ENCODE measurements at places on chromosomes 4 and X. TPM values are rescaled to one million over a fixed set of nuclear protein-coding genes. Genes with fewer than 3 reads are reported as not detected.

Gene SPANXN4
- total RNA-seq: not detected

Gene ART3
- total RNA-seq: not detected

Gene RBM47
- total RNA-seq: 4.4 TPM

Gene CENPVL1
- total RNA-seq: not detected

Gene GPR143
- total RNA-seq: not detected

Gene BTK
- not detected for total RNA-seq

Gene ATOH1
- total RNA-seq: not detected

Gene ERAS
- not detected for total RNA-seq

Gene ASMT
- total RNA-seq: not detected

Gene LRBA
- total RNA-seq: 51.4 TPM

Gene AVPR2
- total RNA-seq: not detected

Gene USP17L15
- total RNA-seq: 0.11 TPM

Gene ARR3
- total RNA-seq: not detected

Gene PNMA6A
- total RNA-seq: 3.5 TPM

Gene SLC9B1
- 0.87 TPM for total RNA-seq

Gene DDIT4L
- total RNA-seq: 9.2 TPM

Gene DCHS2
- 0.11 TPM for total RNA-seq

Gene RIBC1
- total RNA-seq: 0.66 TPM

Gene TAF1
- 63.2 TPM for total RNA-seq

Gene SLC4A4
- 2.0 TPM for total RNA-seq

Gene DRD5
- not detected for total RNA-seq

Gene DCX
- total RNA-seq: not detected

Gene SORBS2
- 3.1 TPM for total RNA-seq

Gene PGAM4
- 0.25 TPM for total RNA-seq

Gene FDCSP
- not detected for total RNA-seq

Gene CFAP47
- 0.12 TPM for total RNA-seq

Gene TEC
- 1.3 TPM for total RNA-seq

Data from uterine smooth muscle cell (primary cell).